ENCODE measurements at places on chromosomes 7 and 10. TPM values are rescaled to one million over a fixed set of nuclear protein-coding genes. Genes with fewer than 3 reads are reported as not detected.

- DNase-seq, result no peak
Observed at GRCh38 chr7:112855227-112855626, 65.0 kb upstream of the TMEM168 start.

- DNase-seq, result no peak
Observed at GRCh38 chr7:107931740-107932515, 40.9 kb downstream of the DLD start.

GRCh38 chr7:106774768-106775551 lies 90.1 kb upstream of the PIK3CG start:
- DNase-seq, result no peak

- DNase-seq, result no peak
Observed at GRCh38 chr7:130371046-130371445, 9.2 kb upstream of the CPA1 start.

DNA sequence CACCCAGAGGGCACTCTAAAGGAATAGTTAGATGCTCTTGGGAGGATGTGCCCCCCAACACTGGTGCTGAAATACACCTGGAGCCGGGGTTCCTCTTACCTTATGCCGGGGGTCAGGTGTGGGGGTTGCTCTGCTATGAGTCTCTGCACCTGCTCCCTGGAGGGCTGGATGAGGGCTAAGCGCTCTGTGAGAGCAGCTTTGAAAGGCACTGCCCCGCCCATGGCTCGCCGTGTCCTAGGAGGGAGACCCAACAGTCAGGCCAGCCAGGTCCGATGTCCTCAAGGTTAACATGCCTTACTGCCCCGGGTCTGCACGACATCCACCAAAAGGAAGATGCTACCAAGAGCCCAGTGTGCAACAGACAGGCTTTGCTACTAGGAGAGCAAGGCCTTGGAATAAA lies 31.7 kb downstream of the PSPH start:
- no peak for DNase-seq

GRCh38 chr10:80493522-80494051 lies 39.5 kb downstream of the TSPAN14 start:
- DNase-seq, result no peak

GRCh38 chr10:10320956-10321355 lies 696.7 kb upstream of the CELF2 start:
- no peak for DNase-seq

GRCh38 chr7:17206349-17206905 lies 92.0 kb upstream of the AHR start:
- DNase-seq, result no peak

GRCh38 chr10:31101123-31101522 lies 69.5 kb upstream of the ZNF438 start:
- no peak for DNase-seq

DNA sequence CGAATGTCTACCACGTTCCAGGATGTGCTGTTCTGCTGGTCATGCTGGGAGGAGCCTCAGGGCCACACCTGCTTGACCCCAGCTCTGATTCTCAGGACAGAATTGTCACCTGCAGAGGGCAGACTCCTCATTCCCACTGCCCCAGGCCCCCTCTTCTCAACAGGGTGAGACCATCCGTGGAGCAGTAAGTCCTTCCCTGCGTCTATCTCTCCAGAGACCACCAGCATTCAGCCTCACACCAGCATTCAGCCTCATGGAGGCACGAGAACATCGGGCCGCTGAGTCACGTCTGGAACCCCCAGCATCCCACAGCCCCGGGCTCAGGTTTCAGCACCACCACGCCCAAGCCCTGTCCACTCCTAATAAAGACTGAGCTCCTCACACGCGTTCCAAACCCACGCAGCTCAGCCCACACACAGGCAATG lies 273.4 kb downstream of the DIP2C start:
- DNase-seq, result no peak

DNA sequence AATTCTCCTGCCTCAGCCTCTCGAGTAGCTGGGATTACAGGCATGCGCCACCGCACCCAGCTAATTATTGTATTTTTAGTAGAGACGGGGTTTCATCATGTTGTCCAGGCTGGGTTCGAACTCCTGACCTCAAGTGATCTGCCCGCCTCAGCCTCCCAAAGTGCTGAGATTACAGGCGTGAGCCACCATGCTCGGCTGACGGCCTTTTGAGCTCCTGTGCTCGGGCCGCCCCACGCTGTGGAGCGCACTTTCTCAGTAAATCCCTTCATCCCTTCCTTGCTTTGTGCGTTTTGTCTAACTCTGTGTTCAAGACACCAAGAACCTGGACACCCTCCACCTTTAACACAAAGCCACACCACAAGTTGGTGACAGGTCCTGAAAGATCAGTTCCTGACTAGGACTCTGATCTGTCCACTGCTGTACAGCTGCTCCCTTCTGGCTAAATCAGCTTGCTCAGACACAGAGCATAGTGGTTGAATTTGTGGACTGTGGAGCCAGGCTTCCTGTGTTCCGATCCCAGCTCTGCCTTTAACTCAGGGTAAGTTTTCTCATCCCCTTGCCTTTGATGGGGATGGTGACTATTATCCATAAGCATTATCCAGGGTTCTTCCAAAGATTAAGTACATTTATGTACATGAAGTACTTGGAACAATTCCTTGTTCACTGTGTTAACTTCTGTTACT lies 20.1 kb downstream of the CHST3 start:
- DNase-seq, result no peak

DNA sequence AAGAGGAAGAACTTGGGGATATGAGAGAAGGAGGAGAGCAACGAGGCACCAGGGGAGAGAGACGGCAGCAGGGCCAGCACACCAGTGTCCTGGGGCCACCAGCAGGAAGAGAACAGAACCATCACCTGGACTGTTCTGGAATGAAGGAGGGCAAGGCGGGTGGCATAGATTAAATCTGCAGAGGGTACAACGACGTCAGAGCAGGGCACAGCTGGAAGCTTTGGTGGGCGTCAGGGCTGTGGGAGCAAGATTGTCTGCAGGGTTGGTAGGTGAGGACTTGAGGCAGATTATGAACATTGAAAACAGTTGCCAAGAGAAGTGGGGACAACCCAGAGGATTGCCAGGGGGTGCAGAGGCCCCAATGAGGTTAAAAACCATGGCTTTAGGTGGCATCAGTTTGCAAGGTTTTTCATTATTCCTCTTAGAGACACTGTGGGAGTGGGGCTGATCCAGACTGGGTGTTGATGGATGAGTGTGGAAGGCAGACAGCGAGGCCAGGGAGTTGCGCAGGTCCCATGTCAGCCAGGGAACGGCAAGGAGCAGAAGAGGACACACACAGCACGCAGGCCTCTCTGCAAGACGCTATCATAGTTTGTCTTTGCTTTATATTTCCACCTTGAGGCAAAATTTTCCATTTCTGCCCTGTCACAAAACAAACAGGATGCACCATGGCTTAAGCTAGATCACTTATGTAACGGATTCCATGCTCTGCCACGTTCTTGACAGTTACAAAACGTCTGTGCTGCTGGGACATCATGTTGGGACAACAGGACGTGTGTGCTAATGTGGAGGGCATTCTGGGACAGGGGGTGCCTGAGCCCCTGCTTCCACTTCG lies 52.5 kb upstream of the LEP start:
- DNase-seq, result no peak

DNA sequence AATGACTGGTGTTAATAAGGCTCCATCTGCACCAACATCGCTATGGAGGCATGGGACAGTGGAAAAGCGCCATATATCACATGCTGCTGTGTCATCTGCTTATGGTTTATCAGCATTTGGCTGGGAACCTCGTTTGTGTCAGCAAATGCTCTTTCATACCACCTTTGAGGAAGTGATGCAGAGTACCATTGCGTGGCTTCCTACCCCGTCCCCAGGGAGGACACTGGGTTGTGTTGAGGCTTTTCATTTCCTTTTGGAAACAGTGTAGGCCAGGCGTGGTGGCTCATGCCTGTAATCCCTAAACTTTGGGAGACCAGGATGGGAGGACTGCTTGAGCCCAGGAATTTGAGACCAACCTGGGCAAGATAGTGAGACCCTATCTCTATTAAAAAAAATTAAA lies 6.8 kb downstream of the TACR2 start:
- peak; percentile 90 for DNase-seq

GRCh38 chr10:132306864-132307751 lies 642 bp downstream of the STK32C start:
- peak; percentile 60 for DNase-seq

DNA sequence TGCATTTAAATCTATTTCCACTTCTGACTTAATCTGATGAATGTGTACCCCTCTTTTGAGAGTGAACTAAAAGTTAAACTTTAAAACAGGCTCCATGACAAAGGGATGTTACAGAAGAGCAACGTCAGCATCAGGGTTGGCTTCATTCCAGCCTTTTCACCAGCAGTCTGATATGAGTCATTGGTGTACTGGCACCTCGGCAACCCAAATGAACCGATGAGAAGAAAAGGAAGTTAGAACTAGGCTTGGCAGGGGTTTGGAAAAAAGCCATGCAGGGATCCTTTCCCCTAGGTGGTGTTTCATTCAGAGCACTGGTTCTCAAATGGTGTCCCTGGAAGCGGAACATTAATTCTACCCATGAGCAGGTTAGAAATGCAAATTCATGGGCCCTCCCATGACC lies 53.6 kb downstream of the SEC61G start:
- no peak for DNase-seq

C7orf57 gene
- not detected for total RNA-seq

ARHGAP22 gene
- total RNA-seq, result 4.5 TPM

Data from B cell (primary cell).